GM12864 (cell line): ENCODE measurements at places on chromosomes 11 and 22.

GRCh38 chr11:131582021-131582525, 211.7 kb downstream of the NTM start:
- DNase-seq: no peak

GRCh38 chr11:90766121-90766520, 543.3 kb upstream of the CHORDC1 start:
- DNase-seq: no peak

- no peak for DNase-seq
Observed at GRCh38 chr22:38455530-38456271, 702 bp upstream of the KCNJ4 start.

DNA sequence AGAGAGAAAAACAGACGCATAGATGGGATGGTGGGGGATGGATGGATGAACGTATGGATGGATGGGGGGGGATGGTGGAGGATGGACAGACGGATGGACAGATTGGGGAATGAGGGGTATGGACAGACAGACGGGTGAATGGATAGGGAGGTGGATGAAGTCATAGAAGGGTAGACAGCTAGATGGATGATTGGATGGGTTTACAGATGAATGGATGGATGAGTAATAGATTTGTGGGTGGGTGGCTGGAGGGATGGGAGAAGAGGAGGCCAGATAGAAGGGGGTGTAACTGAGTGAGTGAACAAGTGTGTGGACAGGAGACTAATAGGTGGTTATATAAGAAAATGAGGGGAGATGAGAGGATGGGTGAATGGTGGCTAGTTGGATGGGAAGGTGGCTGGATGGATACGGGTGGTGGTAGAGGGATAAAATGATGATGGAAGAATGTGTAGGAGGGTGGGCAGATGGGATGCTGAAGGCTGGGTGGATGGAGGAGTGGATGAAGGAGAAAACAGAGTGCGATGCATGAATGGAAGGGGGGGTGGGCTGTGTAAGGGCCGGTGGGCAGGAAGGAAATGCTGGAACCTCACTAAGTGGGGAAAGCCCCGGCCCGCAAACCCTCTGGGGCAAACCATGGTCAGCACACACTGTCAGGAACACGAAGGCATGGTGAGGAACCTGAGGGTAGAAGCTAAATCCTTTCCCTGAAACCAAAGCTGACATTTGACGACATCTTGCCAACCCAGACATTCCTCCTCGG, 21.6 kb downstream of the ARVCF start:
- DNase-seq: no peak

GRCh38 chr11:88246696-88247095, 71.5 kb upstream of the RAB38 start:
- no peak for DNase-seq

DNA sequence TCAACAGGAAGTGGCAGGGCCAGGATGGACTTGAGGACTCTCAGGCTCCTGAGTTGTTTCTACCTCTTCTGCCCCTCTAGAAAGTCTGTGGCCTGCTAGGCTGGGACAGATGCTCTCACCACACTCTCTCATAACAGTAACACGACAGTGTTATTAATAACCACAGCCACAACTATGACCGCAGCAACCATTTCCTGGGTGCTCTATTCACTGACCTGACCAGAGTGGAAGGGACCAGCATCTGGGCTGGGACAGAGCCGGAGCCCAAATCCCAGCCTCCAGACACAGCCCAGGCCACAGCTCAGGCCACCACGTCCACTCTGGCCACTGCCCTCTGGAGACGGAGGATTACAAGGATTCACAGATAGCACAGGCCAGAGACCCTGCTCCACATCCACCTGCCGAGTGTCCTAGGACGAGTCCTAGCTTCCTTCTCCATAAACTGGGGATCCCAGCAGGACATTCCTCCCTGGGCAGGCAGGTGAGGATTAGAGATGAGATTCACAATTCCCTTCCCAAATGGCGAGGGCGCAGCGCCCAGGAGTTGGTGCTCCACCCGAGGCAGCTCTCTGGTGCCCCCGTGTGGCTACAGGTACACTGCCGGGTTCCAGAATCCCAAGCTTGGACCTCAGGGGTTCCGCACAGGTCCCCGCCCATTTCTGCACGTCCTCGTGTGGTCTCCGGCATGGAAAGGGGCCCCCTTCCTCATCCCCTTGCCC, 7.1 kb downstream of the PNPLA5 start:
- DNase-seq: peak; percentile 78

GRCh38 chr11:82663535-82663934, 70.1 kb downstream of the FAM181B start:
- DNase-seq: no peak

DNA sequence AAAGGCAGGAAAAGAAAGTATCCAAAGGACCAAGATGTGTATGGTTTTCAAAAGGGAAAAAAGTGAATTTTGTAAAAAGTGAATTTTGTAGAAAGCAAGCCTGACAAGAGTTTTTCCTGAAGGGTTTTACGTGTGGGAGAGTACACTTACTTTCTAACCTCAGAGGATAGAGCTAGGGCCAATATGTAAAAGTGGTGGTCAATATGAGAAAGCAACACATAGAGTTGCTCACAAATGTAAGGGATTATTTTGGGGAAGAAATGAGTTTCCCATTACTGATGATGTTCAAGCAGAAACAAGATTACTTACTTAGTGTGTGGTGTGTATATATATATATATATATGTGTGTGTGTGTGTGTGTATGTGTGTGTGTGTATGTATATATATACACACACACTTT, 162.5 kb downstream of the SWAP70 start:
- DNase-seq: no peak

- no peak for DNase-seq
Observed at GRCh38 chr22:46180370-46181137, 30.2 kb downstream of the PPARA start.
